H1 (cell line): ENCODE measurements at places on chromosomes 1 and 21. TPM values are rescaled to one million over a fixed set of nuclear protein-coding genes. Genes with fewer than 3 reads are reported as not detected.

The NPHS2 gene
- not detected in 2 replicates for polyA plus RNA-seq

The OR10J1 gene
- not detected in 2 replicates for polyA plus RNA-seq

The OR2M3 gene
- not detected in 2 replicates for polyA plus RNA-seq

The OR13G1 gene
- polyA plus RNA-seq, result not detected in 2 replicates

The SFN gene
- polyA plus RNA-seq, result 3.3 and 4.2 TPM in 2 replicates

The CELSR2 gene
- polyA plus RNA-seq, result 12.0 and 25.9 TPM in 2 replicates

The ATP1A4 gene
- polyA plus RNA-seq, result 0.48 and 0.80 TPM in 2 replicates

The CDKN2C gene
- 0.05 TPM in 1 of 2 replicates, not detected in the other for polyA plus RNA-seq

The ZNHIT6 gene
- polyA plus RNA-seq, result 3.5 and 5.9 TPM in 2 replicates

The SMIM1 gene
- polyA plus RNA-seq, result 9.7 and 12.1 TPM in 2 replicates

The CACHD1 gene
- polyA plus RNA-seq, result 22.2 and 26.4 TPM in 2 replicates

The CD1B gene
- not detected in 2 replicates for polyA plus RNA-seq

The OR2L2 gene
- polyA plus RNA-seq, result not detected in 2 replicates

The SLAMF8 gene
- polyA plus RNA-seq, result not detected in 2 replicates

The PKLR gene
- 7.5 and 9.9 TPM in 2 replicates for polyA plus RNA-seq

The CLCA1 gene
- polyA plus RNA-seq, result not detected in 2 replicates

The OR2AK2 gene
- not detected in 2 replicates for polyA plus RNA-seq

The HTR6 gene
- 0.95 and 1.4 TPM in 2 replicates for polyA plus RNA-seq

The ANKRD34A gene
- polyA plus RNA-seq, result 0.15 and 0.19 TPM in 2 replicates

The PCNT gene
- polyA plus RNA-seq, result 9.9 and 12.0 TPM in 2 replicates

The KRTAP12-3 gene
- polyA plus RNA-seq, result not detected in 2 replicates

The OR2L13 gene
- not detected in 2 replicates for polyA plus RNA-seq

The UBAP2L gene
- 303 and 349 TPM in 2 replicates for polyA plus RNA-seq

The DIPK1A gene
- 1.2 and 2.5 TPM in 2 replicates for polyA plus RNA-seq

The CACNA1S gene
- 0.06 and 0.08 TPM in 2 replicates for polyA plus RNA-seq

The DNM3 gene
- 2.0 and 2.3 TPM in 2 replicates for polyA plus RNA-seq

The PRKCZ gene
- 37.4 and 55.9 TPM in 2 replicates for polyA plus RNA-seq

The RUNX3 gene
- polyA plus RNA-seq, result 0.49 and 0.62 TPM in 2 replicates

The TCP10L gene
- 0.45 and 0.74 TPM in 2 replicates for polyA plus RNA-seq

The GRIK3 gene
- polyA plus RNA-seq, result 2.1 and 2.5 TPM in 2 replicates

The IL22RA1 gene
- polyA plus RNA-seq, result 0.32 and 0.44 TPM in 2 replicates

The NLRP3 gene
- polyA plus RNA-seq, result 0.03 and 0.05 TPM in 2 replicates

The FBXO2 gene
- polyA plus RNA-seq, result 57.9 and 99.1 TPM in 2 replicates

The RAP1GAP gene
- polyA plus RNA-seq, result 8.4 and 9.9 TPM in 2 replicates

The S100A10 gene
- 13.7 and 23.9 TPM in 2 replicates for polyA plus RNA-seq

The MAP10 gene
- 1.5 and 2.4 TPM in 2 replicates for polyA plus RNA-seq

The KCNK2 gene
- polyA plus RNA-seq, result 0.22 and 0.59 TPM in 2 replicates

The DMRTA2 gene
- 0.03 TPM in 1 of 2 replicates, not detected in the other for polyA plus RNA-seq

The FCRL6 gene
- polyA plus RNA-seq, result 0.08 TPM in 1 of 2 replicates, not detected in the other

The RIMKLA gene
- 2.2 and 3.2 TPM in 2 replicates for polyA plus RNA-seq

The TFF2 gene
- polyA plus RNA-seq, result not detected in 2 replicates

The AVPR1B gene
- 0.29 and 0.44 TPM in 2 replicates for polyA plus RNA-seq

The CREG1 gene
- polyA plus RNA-seq, result 23.7 and 29.8 TPM in 2 replicates

The IRF6 gene
- polyA plus RNA-seq, result 8.1 and 9.6 TPM in 2 replicates

The PLEKHN1 gene
- polyA plus RNA-seq, result 0.39 and 1.2 TPM in 2 replicates

The SPRR2G gene
- not detected in 2 replicates for polyA plus RNA-seq

The WLS gene
- 1.2 and 1.6 TPM in 2 replicates for polyA plus RNA-seq

The PI4KB gene
- polyA plus RNA-seq, result 33.1 and 37.1 TPM in 2 replicates

The LCE1B gene
- not detected in 2 replicates for polyA plus RNA-seq

The GBP7 gene
- not detected in 2 replicates for polyA plus RNA-seq
